ENCODE measurements at places on chromosomes 13 and 19.

DNA sequence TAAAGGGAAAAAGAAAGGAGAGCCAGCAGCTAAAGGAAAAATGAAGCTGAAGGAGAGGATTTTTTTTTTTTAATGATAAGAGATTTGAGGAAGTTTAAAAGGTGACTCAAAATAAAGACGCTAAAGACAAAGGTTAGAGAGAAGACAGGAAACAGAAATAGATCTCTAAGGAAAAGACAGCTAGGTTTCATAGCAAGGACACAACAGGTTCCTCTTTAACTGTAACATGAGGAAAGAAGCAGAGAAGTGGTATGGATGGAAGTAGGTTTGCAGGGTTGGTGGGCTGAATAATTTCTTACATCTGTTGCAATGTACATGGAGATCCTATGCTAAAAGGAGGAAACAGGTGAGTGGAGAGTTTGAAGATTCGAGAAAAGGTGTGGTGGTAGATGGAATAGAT, 107.5 kb downstream of the MYCBP2 start:
- DNase-seq = no peak

DNA sequence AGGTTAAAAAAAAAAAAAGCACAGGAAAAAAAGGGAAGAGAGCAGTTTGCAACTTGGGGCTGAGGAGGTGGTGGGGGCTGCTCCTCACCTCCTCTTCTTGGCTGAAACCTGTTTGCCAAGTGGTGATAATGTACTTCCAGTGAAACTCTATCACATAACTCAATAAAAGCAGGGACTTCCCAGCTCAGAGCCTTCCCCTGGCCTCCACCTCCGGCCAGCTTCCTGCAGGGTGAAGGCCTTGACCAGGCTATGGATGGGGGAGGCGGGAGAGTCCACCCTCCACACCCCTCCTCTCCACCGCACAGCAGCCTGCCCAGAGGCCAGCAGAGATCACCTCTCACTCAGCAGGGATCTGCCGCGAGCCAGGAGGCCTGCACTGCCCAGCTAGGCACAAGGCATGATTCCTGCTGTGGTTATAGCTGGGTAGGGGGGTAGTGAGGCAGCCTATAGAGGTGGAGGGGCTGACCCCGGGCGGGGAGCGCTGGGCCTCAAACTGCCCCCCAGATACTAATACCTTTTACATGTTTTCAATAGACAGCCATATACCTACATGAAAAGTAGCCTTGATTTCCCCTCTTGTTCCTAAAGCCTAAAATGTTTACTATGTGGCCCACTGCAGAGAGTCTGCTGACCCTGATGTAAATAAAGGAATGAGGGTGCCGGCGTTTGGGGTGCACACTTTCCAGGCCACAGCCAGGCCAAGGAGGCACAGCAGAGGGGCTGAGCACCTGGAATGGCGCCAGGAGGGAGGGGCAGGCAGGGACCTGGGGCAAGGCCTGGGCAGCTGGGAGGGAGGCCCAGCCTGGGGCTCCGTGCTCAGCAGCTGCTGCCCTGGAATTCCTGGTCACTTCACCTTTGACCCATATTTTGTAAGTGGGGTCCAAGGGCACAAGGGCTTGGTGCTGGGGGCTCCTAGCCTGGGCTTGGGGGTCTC, 10.3 kb downstream of the ZNF787 start:
- DNase-seq = no peak

DNA sequence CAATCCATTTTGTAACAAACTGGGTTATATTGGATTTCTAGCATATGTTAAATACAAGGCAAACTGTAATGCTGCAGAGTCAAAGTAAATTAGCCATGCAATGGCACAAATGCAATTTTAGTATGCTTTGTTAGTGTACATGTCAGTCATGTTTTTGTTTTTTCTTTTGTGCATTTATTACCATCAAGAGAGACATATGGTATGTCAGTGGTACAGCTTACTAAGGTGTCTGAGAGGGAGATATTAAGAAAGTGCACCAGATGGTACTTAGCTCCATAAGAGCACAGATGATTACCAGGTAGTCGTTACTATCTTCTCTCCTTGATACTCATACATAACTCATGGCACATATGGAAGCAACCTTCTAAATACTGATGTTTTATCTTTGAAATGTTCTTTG, 550.3 kb downstream of the GPC5 start:
- DNase-seq = no peak

GRCh38 chr13:47279920-47280319, 383.1 kb upstream of the HTR2A start:
- no peak for DNase-seq

DNA sequence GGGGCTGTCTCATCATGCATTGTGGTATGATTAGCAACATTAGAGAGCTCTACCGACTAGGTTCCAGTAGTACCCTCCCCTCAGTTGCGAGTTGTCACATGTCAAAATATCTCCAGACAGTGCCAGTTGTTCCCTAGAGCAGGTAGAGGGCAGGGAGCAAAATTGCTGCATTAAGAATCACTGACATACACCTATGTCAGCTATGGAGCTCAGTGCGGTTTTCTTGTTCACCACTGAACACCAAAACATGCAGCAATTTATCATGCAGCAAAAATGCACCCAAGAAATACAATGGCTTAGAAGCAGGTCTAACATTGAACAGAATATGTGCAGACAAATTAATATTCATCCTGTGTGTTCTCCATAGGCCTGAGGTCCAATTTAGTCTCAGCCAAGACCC, 186.9 kb upstream of the STARD13 start:
- no peak for DNase-seq

DNA sequence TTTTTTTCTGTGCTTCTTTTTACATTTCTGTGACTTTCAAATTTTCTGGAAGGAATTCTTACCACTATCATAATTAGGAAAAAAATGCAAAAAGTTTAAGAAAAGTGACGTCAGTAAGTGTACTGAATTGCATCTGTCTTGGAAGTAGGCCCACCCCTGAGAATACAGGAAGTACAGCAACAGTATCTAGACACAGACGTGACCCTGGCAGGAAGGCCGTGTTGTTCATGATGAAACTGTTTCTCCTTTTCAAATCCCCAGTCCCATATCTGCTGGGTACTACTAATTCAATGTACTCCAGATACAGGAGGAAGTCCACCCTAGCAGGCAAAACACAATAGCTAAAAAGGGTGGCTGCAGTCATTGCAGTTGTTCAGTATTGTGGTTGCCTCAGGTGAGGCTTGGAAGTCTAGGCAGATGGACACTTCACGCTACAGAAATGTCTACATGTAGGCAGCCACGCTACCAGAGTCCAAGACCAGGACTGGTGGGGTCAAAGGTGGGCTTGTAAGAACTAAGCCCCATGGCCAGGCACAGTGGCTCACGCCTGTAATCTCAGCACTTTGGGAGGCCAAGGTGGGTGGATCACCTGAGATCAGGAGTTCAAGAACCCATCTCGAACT, 49.6 kb upstream of the MED4 start:
- no peak for DNase-seq
